Stimulated activated CD8-positive, alpha-beta memory T cell treated with anti-CD3 and anti-CD28 coated beads, Interleukin-7, amount 100 ng/mL, for 4 hours (primary cell): ENCODE measurements at places on chromosomes 5 and 9.

DNA sequence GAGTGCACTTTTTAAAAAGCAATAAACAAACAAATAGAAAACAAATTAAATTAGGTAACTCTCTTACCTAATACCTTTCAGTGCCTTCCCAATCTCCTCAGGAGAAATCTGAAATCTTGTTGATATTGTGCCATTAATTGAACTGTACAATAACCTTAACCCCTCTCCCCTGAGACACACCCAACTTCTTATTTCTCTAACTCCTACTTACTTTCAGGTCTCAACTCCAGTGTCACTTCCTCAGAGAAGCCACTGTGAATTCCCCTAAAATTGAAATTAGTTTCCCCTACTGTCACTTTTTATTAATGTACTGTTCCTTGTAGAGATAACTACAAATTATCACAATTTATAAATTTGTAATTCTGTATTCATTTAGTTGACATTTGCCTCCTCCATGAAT is 295.3 kb upstream of the TNC start:
- DNase-seq: no peak

DNA sequence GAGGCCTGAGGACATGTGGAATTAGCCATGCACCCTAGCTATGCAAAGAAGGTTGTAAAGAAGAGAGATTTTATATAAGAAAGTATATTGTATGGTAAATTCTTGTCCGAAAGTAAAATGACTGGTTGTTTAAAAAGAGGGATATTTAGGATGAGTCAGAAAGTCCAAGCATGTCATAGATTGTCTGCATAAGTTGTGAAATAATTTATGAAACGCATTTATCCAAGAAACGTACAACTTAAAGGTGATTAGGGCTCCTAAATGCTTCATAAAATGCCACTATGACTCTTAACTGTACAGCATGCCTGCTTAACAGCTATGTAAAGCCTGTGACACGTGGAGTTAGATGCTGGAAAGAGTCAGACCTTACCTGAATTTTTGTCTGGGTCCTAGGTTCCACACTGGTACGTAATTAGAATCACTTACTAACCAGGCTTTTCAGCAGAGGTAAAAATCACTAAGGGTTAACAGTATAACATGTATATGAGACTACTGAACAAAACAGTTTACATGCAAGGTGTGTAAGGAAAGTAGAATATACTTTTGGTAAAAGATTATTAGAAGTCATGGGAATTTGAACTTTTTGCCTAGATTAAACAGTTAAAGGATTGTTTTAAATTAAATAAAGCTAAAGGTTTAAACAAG is 37.0 kb upstream of the ARL15 start:
- DNase-seq: no peak

DNA sequence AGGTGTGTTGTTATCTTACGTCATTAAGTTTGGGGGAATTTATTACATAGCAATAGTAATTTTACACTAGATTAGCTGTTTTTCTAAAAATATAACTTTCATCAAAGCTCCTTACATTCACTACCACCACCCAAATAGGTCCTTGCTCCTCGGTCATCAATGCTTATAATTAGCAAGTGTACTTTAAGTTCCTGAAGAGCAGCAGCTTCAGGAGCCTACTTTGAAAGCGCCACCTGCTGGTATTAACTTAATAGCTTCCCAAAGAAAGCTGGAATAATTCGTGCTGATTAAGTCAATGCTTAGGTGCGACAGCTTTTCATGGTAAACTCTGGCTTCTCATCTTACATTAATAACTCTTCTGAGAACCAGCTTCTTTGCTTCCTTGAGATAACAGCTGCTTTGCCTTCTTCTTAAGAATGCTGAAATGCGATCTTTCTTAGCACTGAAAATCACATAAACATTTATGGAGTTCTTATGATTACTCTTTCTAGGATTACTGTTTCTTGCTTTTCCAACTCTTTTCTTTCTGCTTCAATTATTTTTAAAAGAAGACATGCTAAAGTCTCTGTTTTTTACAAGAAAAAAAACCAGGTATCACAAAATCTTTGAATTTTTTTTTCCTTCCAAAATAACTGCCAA is 10.0 kb upstream of the C5 start:
- no peak for DNase-seq

DNA sequence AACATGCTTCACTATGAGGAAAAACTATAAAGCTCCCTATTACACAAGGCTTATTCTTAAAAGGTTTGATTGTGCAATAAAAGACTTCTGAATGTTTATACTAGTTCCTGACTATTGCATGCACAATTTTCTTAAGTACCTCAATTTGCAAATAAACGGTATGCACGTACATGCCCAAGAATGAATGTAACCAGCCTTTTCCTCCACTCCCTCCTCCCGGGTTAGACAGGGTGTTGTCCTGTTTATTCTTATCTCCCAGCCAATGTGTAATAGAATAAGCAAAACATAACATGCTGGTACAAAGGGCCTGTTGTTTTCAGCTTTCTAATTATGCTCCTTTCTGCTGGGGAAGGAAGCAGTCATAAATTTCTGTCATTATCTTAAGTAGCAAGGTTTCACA is 79.1 kb downstream of the AOPEP start:
- no peak for DNase-seq

DNA sequence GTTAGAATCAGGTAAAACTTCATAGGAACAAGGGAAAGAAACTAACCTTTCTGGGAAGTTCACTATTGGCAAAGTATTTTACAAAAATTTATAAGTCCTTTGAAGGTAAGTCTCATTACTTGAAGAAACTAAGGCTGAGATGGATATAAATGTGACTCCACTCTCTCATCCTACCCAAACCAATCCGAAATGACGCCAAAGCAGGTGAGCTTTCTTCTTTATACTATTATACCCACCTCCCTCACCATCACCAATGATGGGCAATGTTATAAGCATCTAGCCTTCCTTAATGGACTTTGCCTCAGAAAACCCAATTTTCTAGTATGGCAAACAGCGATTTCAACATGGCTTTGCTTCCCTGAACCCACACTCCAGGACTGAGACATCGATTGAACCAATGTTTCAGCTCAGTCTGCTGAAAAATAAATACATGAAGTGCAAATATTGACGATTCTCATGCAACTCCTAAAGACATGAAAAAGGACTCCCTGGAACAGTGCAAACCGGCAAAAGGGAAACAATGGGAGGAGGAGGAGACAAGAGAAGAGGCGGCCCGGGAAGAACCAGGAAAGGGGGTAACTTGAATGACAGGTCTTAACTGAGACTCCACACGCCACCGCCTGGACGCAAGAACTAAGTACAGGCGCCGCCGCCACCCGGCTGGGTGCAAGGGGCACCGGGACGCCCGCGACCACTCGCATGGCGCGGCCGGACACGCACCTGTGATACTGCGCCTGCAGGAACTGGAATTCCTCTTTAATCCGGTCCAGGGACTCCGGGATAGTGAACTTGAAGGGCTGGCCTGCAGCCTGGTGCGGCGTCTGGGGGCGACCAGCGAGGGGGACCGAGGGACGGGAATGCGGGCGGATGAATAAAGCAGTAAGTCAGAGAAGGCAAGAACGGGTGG is 2.5 kb downstream of the TLE1 start:
- DNase-seq: no peak
